ENCODE measurements at places on chromosomes 7 and 10.

- no peak for DNase-seq
These were observed 76.8 kb downstream of the GATA3 start for GRCh38 chr10:8130973-8131911.

- no peak for DNase-seq
These were observed 38.9 kb upstream of the DGKI start for GRCh38 chr7:137885678-137886077.

DNA sequence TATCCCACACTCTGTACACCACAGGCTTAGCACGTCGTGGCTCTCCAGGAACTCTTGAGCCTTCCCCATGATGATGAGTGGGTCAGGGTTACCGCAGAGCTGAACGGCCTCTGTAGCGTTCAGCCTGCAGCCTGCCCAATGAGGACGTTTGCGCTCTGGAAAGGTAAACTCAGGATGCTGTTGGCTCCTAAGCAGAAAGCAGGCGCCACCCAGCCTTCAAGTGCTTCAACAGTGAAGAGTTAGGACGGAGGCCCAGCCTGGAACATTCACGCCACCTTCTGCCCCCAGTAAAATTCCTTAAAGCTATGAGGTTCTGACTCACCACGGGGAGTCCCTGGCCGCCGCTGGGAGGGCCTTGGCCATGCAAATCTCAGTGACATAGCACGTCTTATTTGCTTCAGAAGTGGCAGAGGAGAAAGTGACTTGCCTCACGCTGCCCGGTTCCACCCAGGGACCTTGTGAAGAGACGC, 161.5 kb upstream of the SH2B2 start:
- DNase-seq = no peak

DNA sequence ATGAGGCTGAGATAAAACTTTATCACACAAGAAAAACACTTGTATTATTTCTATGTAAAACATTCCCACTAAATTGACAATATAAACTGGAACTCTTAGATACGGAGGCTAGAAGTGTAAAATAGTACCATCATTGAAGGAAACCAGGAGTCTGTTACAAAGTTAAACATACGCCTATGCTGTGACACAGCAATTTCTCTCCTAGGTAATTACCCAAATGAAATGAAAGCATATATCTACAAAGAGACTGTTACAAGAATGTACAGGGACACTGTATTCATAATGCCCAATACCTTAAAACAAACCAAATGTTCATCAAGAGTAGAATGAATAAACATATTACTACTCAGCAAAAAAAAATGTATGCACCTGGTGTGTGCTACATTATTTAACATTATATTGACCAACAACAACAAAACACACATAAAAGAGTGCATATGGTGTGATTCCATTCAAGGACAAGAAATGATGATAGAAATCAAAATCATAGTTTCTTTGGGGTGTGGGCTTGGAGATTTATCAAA, 33.2 kb upstream of the ELAPOR2 start:
- no peak for DNase-seq

- DNase-seq = no peak
These were observed 7.0 kb upstream of the GET4 start for GRCh38 chr7:869348-869747.

GRCh38 chr7:157044147-157044687, 33.8 kb upstream of the MNX1 start:
- DNase-seq = no peak
